ENCODE measurements at places on chromosomes 3 and 15.
A peak's percentile ranks its signal among the peaks of the same experiment; 100 is the strongest.

GRCh38 chr15:82044373-82045178, 1.2 kb downstream of the MEX3B start:
- peak; percentile 61 for DNase-seq

- no peak for DNase-seq
Observed at GRCh38 chr15:53791581-53791980, 32.1 kb upstream of the WDR72 start.

DNA sequence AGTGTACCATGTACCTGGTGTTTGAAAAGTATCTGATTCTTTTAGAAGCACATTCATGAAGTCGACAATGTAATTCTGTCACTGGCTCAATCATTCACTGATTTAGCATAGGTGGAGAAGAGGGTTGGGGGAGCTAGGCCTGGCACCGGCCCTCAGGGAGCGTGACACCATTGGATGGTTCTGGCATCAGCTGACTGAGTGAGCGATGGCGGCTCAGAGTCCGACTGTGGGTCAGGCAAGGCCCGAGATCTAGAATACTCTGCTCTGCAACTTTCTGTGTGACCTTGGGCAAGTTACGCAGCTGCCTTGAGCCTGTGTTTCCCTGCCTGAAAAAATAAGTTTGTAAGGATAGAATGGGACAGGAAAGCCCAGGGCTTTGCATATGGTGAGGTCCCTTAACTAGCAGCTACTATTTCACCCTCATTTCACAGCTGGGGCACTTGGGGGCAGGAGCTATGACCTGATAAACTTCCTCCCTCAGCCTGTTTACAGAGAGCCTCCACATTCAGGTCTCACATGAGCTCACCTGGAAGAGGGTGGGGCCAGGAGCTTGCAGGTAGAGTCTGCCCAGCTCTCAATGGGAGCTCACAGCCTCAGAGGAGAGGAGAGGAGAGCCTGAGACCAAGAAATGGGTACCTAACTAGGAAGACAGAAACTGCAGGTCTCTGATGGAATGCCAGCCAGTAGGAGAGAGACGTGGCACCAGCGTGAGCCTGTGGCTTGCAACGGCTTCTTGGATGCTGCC, 153.7 kb upstream of the TLE3 start:
- DNase-seq = no peak

- DNase-seq = peak; percentile 71
Observed at GRCh38 chr15:83248151-83249029, 36.1 kb downstream of the BNC1 start.

DNA sequence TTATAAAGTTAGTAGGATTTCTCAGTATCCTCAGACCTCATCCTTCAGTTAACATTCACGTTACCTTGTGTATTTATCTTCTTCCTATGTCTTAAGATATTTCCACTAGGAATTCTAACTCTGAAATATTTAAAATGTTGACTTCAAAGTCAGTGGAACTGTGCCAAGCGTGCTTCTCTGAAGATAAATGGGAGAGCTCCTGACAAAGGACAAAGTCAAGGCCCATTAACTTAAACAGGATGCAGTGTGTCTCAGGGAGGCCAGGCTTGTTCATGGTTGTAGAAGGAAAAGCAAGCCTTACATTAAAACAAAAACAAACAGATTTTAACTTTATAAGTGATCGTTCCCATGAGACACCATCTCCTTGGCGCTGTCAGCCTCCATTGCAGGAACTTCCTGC, 41.5 kb downstream of the ABHD17C start:
- DNase-seq = no peak

GRCh38 chr3:44060164-44060563, 181.5 kb upstream of the TOPAZ1 start:
- no peak for DNase-seq

DNA sequence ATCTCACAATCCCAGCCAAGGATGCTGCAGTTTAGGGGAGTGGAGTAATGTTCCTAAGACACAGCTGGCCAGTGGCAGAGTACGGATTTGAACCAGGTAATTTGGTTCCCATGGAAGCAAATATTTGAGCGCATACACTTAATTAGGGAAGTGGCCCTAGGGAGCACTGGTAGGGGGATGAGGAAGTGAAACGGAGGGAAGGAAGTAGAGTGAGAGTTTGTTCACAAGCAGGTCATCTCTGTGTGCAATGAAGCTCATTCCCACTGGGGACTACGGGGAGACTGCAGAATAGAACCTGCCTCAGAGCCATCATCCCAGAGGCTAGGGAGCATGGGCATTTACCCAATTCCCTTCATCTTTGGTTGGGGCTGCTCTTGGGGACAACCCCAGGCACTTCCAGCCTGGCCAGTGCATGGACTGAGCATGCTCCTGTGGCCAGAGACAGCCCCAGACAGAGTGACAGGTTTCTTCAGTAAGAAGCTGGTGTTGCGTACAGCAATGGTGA, 317.2 kb upstream of the PROK2 start:
- DNase-seq = peak; percentile 68

- no peak for DNase-seq
Observed at GRCh38 chr3:188208516-188208981, 54.6 kb downstream of the LPP start.

DNA sequence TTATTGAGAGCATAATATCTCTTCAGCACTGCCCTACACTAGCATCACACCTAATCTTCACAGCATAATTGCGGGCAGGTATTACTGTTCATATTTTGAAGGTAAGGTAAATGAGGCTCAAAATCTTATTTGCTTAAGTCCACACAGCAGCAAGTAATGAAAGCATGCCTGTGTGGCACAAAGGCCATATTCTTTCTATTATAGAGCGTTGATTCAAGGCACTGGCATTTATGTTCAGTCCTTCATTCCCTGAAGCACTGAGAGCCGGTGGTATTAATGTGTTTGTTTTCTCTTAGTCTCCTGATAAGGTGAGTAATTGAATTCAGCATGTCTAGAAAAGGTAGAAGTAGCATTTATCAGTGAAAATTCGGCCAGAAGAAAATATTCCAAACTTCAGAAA, 231.2 kb downstream of the BBX start:
- DNase-seq = no peak

DNA sequence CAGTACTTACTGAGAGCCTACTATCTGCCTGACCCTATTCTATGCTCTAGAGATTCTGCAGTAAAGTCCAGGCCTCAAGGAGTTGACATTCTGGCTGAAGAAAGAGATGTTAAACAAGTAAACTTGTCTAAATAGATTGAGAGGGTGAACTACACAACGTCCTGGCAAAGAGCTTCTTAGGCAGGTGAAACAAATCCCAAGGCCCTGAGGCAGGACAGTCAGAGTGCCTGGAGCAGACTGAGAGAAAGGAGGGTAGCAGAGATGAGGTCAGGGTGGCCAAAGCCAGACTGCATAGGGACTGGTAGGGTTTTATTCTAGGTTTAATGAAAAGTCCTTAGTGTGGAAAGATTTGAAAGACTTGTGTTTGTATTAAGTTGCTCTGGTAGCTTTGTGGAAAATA, 84.5 kb upstream of the ATP11B start:
- no peak for DNase-seq

- DNase-seq = peak; percentile 25
Observed at GRCh38 chr3:100982710-100983109, 10.5 kb downstream of the ABI3BP start.

DNA sequence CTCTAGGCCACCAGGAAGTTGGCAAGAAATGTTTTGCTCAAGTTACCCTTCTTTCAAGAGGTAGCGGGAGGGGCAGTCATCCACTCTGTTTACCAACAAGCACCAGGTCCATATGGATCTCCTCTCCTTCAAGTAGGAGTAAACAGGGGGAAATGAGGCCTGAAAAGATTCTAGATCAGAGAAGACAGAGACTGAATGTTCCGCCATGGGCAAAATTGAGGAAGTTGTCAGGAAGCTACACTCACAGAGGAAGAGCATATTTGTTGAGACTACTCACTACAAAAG, 81.6 kb downstream of the KLF15 start:
- DNase-seq = no peak

DNA sequence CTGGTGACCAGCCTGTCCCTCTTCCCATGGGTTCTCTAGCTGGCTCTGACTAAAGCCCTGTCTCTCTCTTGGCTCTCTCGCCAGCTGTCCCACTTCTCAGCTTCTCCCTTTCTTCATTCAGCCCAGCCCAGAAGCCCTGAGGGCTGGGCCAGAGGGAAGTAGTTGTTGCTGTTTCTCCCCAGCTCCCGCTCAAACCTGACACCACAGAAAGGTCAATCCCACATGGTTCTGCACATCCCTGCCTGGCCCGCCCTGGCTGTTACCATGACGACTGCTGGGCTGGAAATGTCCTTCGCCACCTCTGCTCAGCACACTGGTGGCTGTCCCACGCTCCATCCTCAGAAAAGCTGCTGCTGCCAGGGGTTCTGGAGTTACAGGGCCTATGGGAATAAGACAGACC, 25.9 kb downstream of the CCDC32 start:
- no peak for DNase-seq

DNA sequence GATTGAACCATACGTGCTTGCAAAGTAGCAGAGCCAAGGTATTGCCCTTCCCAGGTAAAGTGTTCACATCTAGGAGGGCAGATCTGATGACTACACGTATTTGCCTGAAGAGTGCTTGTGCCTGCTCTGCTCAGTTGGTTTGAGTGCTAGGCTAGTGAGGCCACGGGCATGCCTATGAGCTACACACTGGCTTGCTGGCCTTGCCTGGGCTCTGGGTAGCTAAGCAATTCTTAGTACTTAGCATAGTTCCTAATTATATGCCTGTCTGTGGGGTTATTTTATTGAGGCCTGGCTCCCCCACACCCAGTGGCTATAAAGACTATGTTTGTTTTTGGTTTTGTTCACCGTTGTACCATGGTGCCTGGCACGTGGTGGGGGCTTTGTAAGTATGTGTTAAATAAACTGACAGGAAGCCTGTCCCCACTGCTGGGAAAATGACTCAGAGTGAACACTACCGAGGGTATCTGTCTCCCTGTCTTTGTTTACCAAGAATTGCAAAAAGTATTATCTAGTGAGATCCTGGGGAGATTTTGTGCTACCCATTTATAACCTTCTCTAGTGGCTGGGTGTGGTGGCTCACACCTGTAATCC, 72.1 kb upstream of the ETV5 start:
- no peak for DNase-seq

- DNase-seq = no peak
Observed at GRCh38 chr3:40961104-40961857, 238.0 kb upstream of the CTNNB1 start.

DNA sequence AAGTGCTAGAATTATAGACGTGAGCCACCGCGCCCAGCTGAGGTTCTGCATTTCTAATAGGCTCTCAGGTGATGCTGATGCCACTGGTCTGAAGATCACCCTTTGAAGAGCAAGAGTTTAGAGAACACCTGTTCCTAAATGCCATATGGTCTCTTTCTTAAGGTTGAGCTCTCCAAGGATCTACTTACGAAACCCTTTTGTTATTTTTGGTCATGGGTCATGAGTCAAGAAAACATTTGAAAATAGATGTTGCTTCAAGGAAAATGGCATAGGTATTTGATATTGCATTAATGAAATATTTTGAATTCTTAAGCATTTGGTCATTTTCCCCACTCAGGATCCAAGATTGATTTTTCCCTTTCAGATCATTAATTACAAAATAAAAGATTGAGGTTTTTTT, 74.7 kb upstream of the SOX2 start:
- no peak for DNase-seq

DNA sequence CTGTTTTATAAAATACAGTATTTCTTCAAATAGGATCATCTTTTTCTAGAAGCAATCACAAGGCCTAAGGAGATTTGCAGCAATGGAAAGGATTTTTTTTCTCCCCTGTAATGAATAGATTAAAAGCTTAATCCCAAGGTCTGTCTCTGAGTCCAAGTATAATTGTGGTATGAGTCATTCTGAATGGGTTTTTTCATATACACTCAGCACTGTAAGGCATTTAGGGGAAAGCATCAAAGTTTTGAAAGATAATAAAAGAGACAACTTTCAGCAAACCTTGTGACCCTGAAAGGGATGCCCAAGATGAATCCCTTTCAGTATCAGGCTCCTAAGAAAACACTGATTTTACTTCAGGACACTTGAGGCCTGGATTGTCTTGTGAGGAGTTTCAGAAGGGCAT, 23.3 kb upstream of the LARS2 start:
- DNase-seq = no peak

DNA sequence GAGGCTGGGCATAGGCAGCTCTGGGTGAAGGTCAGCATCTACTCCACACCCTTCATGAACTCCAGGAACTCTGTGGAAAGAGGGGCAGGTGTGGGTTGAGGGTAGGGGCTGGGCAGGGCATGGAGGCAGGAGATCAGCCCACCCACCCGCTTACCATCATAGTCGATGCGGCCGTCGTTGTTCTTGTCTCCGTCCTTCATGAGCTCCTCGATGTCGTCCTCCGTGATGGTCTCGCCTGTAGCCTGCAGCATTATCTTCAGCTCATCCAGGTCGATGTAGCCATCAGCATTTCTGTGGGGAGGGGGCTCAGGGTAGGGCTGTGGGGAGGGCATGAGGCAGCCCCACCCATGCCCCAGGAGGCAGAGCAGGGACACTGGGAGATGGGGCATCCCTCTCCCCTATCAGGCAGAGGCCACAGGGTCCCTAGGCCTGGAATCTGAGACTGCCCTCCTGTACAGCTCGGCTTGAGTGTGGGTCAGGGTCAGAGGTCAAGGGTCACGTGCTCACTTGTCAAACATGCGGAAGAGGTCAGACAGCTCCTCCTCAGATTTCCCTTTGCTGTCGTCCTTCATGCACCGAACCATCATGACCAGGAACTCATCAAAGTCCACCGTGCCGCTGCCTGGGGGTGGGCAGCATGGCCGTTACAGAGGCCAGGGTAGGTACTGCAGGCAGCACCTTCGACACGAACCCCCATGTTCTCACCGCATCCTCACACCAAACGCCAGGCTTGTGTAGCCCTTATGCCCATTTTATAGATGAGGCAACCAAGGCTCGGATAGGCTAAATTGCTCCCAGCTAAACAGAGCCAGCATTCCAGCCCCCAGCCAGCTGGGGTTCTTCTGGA, 2.4 kb downstream of the TNNC1 start:
- no peak for DNase-seq

- DNase-seq = no peak
Observed at GRCh38 chr3:40109641-40110490, 199.6 kb upstream of the EIF1B start.

DNA sequence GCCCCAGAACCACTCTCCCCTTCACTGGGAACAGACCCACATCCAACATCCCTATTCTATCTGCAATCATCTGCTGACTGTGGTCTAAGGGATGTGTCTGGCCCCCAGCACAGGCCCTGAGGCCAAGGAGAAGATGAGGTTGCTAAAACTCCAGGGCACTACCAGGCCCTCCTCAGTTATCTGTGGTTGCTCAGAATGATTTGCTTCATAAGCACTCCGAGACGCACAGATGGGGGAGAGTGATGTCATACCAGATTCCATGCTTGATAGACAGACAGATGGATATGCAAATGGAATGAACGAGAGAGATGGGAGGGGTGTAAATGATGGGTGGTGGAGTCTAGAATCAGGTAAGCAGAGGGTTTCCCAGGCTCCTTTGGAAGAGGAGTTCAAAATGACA, 57.8 kb downstream of the CEMIP start:
- DNase-seq = peak; percentile 49

- DNase-seq = no peak
Observed at GRCh38 chr3:141459008-141459407, 27.8 kb upstream of the RASA2 start.

Data from Ammon's horn (tissue), 1 donor.